Stimulated activated CD4-positive, alpha-beta T cell treated with anti-CD3 and anti-CD28 coated beads, Interleukin-2, amount 100 ng/mL, for 4 hours (primary cell): ENCODE measurements at places on chromosomes 3 and 15.

DNA sequence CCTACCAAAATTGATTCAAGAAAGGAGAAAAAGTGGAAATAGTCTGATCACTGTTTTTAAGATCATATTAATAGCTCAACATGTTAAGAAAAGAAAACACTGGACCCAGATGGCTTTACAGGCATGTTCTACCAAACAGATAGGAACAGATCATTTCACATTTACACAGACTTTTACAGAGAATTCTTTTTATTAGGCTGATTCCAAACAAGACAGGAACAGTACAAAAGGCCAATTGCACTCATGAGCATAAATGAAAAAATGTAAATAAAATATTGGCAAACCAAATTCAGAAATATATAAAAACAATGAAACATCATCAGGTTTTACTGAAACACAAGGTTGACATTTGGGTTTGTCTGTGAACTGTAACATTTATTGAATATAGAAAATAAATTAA, 106.5 kb downstream of the WNT5A start:
- no peak for DNase-seq

GRCh38 chr3:78670746-78671145, 1097.1 kb downstream of the ROBO1 start:
- no peak for DNase-seq

- no peak for DNase-seq
Measured at GRCh38 chr3:170064108-170064507, 26.3 kb downstream of the GPR160 start.

DNA sequence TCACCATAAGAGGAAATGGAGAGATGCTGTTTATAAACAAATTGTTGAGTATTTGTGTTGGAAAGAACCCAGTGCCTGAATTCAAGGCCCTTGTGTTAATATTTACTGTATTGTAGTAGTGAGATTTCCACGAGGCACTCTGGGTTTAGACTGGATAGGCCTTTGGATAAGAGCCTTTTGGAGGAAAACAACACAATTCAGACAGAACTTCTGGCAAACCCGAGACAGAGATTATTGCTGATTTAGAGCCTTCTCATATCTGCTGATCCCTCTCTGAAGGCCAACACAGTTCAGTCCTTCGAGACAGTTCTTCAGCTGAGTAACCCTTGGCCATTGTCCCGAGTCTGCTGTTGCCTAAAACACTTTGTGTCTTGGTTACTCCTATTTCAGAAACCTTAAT, 55.7 kb downstream of the LMCD1 start:
- no peak for DNase-seq

- DNase-seq: no peak
Measured at GRCh38 chr3:44584646-44585501, at the start of gene ZNF660. Gene ZNF660 (plus strand): TSS chr3:44584964. CDS start chr3:44594194, 9,230 bp downstream.

- DNase-seq: no peak
Measured at GRCh38 chr3:130779031-130779430, 32.4 kb upstream of the PIK3R4 start.

- DNase-seq: no peak
Measured at GRCh38 chr3:15800327-15800726, 2.5 kb upstream of the ANKRD28 start.

DNA sequence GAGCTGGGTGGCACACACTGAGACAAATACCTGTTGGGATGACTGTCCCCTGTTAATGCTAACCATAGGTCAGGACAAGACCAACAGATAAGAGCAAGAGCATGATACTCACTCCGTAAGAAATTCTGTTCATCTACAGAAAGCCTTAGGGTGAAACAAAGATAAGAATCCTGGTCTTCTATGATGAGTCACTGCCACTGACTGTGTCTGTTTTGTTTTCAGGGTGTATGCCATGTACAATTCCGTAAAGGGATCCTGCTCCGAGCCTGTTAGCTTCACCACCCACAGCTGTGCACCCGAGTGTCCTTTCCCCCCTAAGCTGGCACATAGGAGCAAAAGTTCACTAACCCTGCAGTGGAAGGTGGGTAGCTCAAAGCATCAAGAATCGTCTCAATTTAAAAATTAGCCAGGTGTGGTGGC, 141.1 kb downstream of the GHSR start:
- DNase-seq: no peak

GRCh38 chr3:108221393-108221792, 831 bp downstream of the IFT57 start:
- DNase-seq: no peak

DNA sequence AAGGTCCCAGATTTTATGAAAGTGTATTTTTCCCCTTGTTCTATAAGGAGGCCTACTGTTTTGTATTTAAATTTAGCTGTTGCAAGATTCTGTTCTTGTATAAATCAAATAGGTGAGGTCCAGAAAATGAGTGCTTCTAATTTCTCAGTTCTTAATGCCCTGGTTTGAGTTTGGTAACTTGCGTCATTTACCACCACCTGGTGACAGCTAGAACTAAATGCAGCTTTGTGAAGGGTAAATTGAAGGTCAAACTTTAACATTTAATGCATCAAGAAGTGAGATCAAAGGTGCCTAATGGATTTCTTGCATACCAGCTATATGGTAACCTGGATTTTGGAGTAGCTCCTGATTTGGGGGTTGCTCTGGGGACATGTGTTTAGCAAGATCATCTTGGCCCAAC, 50.7 kb upstream of the POLR2M start:
- DNase-seq: no peak

GRCh38 chr3:129553719-129554118, 10.7 kb downstream of the H1-8 start:
- DNase-seq: no peak

- DNase-seq: no peak
Measured at GRCh38 chr3:64133987-64134386, 91.3 kb downstream of the PRICKLE2 start.

DNA sequence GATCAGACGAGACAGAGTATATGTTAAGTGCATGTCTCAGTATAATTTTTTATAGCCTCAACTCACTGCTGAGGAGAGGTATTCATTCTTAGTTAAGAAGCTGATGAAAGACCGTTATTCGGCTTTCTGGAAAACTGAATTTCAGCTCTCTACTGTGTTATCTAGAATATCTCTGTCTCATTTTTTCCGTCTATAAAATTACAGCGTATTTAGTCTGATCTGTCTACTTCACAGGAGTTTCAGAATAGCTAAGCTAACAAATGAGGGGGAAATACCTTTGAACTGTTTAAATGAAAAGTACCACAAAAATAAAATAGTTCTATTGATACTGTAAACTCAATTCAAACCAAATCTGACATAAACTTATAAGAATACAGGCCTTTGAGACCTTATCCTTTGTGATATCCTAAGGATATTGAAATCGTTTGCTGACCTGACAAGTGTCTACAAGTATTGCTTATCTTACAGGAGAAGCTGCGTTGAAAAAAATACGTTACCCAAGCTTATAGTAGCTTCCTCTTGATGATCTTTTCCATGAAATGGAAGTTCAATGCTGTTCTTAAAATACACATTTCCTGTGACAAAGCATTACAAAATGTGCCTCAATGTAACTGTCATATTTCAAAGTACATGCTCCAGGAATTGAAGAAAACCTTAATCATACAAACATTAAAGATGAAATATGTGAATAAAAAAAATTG, 104.6 kb downstream of the IL1RAP start:
- DNase-seq: no peak

GRCh38 chr15:67158367-67158766, 93.0 kb downstream of the SMAD3 start:
- DNase-seq: no peak

- no peak for DNase-seq
Measured at GRCh38 chr3:151625086-151625485, 108.6 kb upstream of the AADACL2 start.

DNA sequence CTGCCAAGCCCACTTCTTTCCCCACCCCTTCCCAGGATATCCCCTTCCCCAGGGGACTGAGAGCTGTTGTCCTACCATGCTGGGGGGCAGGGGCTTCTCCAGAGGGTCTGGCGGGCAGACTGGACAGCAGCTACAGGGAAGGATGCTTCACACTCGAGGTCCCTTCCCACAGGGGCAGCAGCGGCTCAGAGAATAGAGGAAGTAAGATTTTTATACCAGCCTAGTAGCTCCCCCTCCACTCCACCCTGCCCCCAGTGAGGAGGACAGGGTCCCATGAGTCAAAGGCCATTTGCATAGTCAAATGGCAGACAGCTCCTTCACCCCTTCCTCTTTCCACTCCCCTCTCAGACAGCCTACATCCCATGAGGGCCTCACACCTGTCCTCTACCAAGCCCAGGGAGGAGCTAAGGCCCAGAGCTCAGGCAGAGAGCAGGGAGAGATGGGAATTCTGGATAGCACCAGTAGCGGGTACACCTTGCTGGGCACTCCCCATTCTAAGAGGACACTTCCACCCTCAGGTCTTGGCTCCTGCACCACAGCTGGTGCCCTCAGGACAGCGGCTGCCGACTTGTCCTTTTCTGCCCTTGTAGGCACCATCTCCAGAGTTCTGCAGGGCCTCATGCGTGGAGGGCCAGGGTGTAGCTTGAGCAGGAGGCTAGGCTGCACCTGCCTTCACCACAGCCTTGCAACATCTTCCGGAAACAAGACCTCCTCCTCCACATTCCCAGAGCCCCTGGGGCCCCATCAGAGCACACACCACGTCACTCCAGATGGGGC, at the start of gene TLR9:
TLR9 (minus strand) TSS at position 194 of the 777 bp plus-strand sequence; CDS start at position 78, 116 bp downstream.
- no peak for DNase-seq

DNA sequence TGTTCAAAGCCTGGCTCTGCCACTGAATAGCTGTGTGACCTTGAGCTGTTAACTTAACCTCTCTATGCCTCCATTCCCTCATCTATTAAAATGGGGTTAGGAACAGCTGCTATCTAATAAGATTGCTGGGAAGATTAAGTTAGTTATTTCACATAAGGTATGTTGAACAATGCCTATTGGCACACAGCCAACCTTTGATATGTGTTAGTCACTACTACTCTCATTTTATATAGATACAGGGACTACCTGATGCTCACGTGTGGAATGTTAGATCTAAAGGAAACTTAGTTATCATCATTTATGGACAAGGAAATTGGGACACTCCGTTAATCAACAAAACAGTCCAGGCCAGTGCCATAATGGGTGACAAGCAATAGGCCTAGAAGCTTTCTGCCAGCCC, 332.4 kb upstream of the PPP2R3A start:
- no peak for DNase-seq

GRCh38 chr3:87206070-87206469, 21.0 kb upstream of the CHMP2B start:
- no peak for DNase-seq

GRCh38 chr3:28218917-28219198, 22.6 kb upstream of the CMC1 start:
- DNase-seq: no peak

DNA sequence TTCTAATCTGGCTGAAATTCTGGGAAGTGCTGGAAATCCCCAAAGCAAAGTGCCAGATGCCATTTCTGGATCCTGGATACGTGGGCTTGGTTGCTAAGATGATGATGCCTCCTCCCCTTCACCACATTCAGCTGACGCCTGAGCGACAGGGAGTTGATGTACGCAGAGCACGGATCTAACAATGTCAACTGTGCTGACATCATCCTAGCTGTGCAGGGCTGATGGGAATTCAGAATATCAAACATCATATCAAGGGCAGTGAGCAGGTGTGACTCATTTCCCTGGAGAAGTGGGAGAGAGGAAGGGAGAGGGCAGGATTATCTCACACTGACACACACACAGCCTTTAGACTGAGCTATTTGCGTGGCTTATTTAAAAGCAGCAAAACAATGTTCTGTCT, 92.6 kb upstream of the ZBTB20 start:
- no peak for DNase-seq

GRCh38 chr3:123688241-123688747, 103.4 kb upstream of the HACD2 start:
- no peak for DNase-seq

DNA sequence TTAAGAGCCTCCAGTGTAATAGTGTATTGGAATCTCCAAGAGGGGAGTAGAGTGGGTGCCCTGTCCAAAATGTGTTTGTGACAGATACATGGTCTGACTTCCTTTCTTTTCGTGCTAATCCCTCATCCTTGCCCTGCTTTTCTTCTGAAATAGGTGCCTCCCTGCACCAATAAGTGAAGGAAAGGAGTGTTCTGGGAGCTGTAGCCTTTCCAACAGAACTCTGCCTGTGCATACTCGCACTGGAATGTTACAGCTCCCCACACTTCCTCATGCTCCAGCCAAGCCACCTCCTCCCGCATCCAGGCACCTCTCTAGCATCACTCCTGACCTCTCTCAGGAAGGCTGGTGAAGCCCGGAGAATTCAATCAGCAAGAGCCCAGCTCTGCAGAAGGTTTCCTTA, 478.0 kb downstream of the GABRG3 start:
- no peak for DNase-seq
